BE2C (cell line): ENCODE measurements at places on chromosomes 7 and 10.

- DNase-seq: no peak
Observed at GRCh38 chr10:3040069-3040468, 27.3 kb upstream of the PFKP start.

DNA sequence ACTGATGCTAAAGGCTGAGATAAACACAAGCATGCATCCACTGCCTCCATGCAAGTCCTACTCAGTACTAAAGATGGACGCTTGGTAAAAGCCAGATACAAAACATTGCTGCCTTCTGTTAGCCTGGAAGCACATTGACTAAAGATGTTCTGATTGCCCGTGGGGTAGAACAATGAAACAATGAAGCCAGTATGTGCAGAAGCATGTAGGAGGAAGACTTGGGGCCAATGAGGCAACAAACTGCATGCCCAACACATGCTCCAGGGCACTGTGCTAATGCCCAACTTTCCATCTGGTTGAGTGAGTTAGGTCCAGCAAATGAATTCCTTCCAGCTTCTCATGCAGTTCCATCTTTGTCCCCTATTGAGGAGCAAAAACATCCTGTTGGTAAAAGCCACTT lies 1245.5 kb downstream of the GATA3 start:
- no peak for DNase-seq

DNA sequence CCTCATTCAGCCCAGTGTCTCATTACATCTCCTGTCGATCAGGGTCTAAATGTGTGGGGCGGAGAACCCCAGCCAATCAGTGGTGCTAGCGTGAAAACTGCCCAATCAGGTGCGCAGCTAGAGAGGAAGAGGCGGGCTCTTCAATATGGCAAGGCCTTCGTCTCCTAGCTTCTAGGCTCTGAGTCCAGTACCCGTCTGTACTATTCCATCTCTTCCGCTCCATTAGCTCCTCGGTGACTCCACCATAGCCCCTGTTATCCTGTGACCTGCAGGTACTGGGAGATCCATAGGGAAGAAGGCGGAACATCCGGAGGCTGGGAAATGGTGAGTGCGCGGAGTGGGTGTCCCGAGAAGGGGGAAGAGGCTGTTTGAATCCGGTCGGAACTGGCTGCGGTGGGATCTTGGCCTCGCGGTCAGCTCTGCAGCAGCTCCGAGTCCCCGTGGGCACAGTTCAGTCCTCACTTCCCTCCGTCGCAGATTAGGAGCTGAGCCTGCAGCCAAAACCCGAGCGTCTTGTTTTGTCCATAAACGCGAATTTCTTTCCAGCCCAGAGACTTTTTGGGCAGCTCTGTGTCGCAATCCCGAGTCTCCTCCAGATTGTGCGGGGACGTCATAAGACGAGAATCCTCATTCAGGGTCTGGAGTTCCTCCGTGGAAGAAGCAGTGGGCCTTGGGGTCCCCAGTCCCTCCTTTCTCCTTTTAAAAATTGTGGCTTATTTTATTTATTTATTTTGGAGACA lies at the start of gene ZNF727:
TSS of gene ZNF727 (plus strand) at position 134 of the 740 bp plus-strand sequence. CDS start at position 322, 188 bp downstream.
- no peak for DNase-seq

DNA sequence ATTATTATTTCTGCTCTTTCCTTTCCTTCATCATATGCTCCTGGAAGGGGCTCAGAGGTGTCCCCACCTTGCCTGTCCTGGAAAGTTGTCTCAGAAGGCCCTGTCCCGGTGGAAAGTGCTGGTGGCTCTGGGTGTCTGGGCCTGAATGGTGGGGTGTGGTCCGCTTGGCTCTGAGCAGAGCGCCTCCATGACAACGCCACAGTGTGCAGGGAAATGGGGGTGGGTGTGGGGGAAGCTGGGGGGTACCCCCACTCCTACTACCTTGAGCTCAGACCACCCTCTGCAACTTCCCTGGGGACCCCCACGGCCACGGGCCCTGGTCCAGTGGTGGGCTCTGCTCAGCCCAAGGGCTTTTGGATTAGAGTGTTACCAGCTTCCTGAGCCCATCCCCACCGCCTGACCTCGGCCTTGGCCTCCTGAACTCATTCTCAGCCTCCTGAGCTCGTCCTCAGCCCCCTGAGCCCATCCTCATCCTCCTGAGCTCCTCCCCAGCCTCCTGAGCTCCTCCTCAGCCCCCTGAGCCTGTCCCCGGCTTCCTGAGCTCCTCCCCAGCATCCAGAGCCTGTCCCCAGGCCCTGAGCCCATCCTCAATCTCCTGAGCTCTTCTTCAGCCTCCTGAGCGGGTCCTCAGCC lies 106.4 kb upstream of the FAM20C start:
- DNase-seq: no peak

DNA sequence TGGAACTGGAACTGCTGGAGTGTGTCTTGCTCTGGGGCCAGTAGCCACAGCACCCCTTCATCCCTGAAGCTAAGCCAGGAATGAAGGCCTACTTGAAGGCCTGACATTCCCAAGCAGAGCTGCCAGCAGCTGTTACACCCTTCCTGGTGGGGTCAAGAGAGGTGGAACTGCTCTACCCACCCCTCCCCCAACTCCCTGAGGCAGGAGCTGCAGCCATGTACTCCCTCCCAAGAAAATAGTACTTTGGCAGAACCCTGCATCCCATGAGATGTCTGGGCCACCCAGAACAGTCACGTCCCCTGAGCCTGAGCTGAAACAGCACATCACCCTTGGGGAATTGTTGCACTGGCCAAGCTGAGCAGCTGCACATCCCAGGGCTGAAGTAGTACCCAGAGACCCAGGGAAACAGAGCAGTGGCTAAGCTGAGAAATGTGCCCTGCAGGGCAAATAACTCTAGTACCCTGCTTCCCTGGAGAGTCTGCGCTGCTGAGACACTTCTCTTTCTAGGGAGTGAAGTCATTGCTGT lies 63.4 kb upstream of the PLA2G12B start:
- peak; percentile 5 for DNase-seq

GRCh38 chr7:45456747-45457524 lies 117.2 kb upstream of the ADCY1 start:
- DNase-seq: no peak

DNA sequence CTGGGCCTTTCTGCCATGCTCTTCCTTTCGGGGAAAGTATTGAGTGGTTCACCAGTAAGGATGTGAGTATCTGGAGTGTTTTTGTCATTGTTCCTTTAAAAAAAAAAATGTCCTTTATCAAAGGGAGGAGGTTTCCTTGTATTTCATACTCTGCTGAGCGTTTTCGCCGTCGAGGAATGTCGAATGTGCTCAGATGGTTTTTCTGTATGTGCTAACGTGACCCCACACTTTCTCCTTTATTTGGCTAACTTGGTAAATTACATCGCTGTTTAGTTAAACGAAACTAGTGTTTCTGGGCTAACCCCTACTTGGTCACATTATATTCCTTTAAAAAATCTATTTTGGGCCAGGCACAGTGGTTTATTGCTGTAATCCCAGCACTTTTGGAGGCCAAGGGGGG lies 45.9 kb downstream of the INPP5A start:
- DNase-seq: no peak

- no peak for DNase-seq
Observed at GRCh38 chr10:115801992-115802391, 471.0 kb downstream of the GFRA1 start.
